ENCODE measurements at places on chromosomes 2 and 18.

- no peak for DNase-seq
Measured at GRCh38 chr2:179677077-179677688, 184.2 kb downstream of the ZNF385B start.

- DNase-seq: no peak
Measured at GRCh38 chr18:56716692-56717146, 65.6 kb downstream of the WDR7 start.

- peak; percentile 62 for DNase-seq
Measured at GRCh38 chr2:28393114-28393836, 617 bp downstream of the FOSL2 start.

DNA sequence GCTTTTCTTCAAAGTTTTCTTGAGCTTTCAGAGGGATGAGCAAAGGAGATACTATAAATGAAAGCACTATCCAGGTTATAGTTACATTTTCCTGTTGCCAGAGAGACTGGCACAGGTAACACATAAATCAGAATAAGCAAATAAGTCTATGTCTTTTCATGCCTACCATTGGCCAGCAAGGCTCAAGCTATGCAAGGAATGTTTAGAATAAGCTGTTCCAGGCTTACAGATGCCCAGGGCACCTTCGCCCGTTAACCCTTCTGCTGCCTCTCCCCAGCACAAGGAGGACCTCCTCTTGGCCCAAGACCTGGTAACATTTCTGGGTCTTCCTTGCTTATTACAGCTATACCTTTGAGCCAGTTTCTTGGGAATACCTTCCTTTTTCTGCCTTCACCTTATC is 233.7 kb upstream of the MEIS1 start:
- no peak for DNase-seq

DNA sequence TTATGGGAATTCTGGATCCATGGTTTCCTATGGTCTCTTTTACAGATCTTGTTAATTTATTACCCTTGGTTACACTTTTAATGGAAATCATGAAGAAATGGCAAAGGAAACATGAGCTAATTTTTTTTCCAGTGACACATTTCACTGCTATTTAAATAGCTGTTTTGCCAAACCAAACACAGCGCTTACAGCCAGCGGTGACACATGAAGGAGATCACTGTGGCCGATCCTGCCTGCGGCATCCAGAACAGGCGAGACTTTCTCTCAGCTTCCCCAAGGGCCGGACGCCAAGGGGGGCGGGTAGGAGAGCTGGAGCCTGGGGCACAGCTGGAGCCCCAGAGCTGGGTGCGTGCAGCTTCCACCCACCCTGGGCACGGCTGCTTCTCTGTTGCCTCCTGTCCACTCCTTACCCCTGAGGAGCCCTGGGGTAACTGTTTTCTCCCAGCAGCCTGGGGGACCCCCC is 81.4 kb upstream of the PKDCC start:
- peak; percentile 96 for DNase-seq

DNA sequence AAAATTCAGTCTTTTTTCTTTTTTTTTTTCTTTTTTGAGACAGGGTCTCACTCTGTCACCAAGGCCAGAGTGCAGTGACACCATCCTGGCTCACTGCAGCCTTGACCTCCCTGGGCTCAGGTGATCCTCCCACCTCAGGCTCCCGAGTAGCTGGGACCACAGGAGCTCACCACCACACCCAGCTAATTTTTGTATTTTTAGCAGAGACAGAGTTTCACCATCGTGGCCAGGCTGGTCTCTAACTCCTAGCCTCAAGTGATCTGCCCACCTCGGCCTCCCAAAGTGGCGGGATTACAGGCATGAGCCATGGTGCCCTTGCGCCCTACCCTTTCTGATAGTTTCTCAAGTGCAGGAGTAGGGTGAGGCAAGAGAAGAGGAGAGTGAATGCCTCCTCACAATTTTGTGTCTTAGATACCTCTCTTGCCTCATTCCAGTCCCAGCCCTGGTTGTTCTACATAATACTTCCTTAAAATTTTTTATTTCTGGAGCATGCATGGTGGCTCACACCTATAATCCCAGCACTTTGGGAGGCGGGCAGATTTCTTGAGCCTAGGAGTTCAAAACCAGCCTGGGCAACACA is 68.2 kb upstream of the CAB39 start:
- DNase-seq: no peak

GRCh38 chr2:215557701-215558100 is 121.8 kb upstream of the FN1 start:
- DNase-seq: no peak

DNA sequence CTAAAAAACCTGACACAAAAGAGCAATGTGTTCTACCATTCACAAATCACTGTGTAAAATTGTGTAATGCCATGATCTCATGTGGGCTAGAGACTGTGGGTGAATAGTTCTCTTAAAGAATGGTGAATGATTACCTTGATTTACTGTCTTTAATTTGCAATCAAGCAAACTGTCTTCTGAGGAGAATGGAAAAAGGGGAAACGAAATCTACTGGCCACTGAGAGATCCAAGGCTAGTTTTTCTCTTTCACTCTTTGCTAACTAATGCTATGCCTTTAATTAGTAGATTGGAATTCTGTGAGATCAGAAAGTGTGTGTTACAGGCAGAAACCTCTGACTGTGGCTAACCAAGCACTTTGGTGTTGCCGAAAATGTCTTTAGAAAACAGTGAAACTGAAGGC is 422.7 kb downstream of the TGIF1 start:
- DNase-seq: no peak

DNA sequence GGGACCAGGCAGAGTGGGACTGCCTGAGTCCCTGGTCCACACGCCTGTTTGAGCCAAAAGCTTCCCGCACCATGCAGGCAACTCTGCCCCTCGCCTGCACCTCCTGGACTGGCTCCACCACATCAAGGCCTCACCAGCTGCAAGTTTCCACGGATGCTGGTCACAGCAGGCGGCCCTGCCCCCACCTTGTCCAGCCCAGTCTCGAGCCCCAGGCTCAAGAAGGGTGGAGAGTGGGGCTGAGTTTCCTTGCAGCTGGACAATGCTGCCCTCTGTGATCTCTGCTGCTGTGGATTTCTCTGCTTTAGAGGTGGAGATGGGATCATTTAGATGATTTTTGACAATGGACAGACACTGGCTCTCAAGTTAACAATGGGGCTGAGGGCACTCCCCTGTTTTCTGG is 74.9 kb downstream of the MTCL1 start:
- DNase-seq: no peak
